ENCODE measurements at places on chromosomes 5 and 9.

DNA sequence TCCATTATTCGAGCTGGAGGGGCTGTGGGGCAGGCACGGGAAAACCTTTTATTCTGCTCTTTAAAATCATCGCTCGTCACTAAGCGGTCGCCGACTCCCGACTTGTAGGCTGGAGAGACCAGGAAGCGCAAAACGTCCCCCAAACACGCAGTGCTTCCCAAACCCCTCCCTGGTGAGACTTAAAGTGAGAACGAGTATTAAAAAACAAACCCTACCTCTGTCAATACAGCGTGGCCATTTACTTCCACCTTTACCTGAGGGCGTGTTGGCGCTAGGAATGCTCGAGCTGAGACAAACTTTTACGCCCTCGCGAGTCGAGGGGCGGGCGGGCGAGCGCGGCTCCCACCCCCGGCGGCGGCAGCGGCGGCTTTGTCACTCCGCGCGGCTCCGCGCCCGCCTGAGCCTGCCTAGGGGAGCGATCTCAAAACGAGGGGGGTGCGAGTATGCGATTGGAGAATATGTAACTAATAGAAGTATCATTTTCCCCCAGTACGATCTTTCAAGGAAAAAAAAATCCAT lies at the start of gene NR2F1-AS1:
TSS of gene NR2F1-AS1 (minus strand) at position 293 of the 519 bp plus-strand sequence.
- DNase-seq = no peak

DNA sequence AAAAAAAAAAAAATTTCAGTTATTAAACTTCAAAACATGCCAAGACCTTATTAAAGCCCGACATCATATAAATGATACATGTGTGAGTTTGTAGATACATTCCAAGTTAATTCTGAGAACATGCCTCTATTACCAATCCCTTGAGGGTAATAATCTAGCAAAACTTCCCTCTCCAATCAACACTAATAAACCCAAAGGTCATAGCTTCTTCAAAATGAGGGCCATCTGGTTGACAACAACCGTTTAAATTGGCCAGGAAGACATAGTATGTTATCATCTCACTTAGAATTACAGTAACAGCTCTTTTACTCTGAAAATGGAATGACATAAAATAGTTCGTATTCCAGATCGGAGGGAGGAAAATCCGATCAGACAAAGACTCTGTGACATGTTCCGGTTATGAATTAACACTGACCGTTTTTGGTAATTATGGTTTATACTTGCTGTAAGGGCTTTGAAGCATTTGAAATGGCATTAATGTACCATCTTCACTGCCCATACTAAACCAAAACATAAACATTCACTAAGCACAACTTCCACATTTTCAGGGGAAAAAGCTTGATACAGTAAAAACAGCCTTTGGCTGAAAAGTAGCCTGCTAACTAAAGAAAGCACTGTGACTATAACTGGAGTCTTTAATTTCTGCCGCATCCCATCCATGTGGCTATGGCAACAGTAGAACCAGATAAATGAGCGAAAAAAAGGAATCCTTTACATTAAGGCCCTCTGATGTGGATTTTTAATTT lies 50.3 kb downstream of the ANKH start:
- no peak for DNase-seq

DNA sequence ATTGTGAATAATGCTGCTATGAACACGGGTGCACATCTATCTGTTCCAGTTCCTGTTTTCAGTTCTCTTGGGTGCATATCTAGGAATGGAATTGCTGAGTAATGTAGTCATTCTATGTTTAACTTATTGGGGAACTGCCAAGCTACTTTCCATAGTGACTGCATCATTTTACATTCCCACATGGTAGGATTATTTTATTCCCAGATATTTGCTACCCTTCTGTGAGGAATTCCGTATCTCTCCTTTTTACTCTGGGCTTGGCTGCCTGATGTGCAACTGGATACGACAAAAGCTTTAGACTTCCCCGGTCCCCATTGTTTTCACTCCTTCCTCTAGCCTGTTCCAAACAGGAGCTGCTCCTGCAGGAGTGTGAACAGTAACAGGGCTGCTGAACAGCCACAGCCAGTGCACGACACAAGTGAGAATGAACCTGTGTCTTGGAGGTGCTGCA lies 7.2 kb downstream of the TAS2R1 start:
- DNase-seq = no peak

- DNase-seq = no peak
Measured at GRCh38 chr9:36960575-36960955, 73.5 kb downstream of the PAX5 start.

DNA sequence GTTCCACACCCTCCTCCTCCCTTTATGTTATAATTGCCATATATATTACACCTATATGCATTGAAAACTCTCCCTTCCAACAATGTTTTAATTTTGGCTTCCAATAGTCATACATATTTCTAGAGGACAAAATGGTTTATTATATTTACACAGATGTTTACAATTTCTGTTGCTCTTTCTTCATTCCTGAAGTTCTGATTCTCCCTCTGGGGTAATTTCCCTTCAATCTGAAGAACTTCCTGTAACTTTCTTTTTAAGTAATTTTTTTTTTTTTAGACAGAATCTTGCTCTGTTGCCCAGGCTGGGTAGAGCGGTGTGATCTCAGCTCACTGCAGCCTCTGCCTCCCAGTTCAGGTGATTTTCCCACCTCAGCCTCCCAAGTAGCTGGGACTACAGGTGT lies 173.0 kb upstream of the MAP1B start:
- no peak for DNase-seq

DNA sequence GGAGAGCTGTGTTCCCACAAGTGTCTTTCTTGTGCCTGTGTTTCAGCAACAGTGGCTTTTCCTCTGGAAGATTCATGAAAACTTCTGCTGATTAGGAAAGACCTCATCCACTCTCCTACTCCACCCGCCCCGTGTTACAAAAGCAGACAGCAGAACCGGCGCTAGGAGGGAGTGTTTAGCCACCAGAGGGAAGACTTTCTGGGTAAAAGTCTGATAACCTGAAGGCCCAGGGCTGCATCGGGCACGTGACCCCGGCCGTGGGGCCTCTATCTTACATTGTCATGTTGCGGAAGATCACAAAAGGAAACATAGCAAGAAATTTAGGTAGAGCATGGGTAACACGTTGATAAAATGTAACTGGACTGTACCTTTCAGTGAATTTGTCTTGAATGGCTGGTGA lies 32.0 kb upstream of the DMRT2 start:
- no peak for DNase-seq

DNA sequence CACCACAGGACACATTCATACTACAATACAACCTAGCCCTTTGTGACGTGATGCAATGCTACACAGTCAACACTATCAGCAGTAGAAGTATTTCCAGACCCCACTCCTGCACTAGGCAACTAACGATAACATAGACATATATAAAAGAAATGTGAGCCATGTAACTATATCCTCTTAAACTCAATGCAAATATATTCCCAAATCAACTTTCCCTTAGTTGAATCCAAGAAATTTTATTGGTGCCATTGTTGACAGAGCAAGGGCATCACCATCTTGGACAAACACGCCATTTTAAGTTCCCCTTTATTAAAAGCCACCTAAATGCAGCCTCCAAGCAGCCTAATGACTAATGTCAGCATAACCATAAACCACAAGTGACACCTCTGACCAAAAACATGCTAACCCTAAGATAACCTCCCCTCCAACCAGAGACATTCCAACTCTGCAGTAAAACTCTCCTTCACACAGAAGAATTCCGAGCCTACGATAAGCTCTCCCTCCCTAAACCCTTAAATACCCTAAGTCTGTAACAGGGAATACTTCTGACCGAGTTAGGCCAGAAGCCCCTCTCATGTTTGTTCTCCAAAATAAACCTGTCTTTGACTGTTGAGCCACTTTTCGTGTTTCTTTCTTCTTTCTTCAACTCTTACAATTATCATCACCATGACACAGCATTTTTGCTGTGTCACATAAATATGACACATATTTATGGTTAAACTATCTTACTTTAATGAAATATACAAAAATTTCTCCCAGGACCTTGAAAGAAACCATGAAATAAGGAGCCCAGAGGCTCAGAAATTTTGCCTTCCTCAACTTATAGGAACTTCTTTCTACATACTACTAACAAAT lies 1497.8 kb downstream of the EFNA5 start:
- DNase-seq = no peak

- peak; percentile 92 for DNase-seq
Measured at GRCh38 chr9:91711755-91712601, 238.1 kb downstream of the ROR2 start.

DNA sequence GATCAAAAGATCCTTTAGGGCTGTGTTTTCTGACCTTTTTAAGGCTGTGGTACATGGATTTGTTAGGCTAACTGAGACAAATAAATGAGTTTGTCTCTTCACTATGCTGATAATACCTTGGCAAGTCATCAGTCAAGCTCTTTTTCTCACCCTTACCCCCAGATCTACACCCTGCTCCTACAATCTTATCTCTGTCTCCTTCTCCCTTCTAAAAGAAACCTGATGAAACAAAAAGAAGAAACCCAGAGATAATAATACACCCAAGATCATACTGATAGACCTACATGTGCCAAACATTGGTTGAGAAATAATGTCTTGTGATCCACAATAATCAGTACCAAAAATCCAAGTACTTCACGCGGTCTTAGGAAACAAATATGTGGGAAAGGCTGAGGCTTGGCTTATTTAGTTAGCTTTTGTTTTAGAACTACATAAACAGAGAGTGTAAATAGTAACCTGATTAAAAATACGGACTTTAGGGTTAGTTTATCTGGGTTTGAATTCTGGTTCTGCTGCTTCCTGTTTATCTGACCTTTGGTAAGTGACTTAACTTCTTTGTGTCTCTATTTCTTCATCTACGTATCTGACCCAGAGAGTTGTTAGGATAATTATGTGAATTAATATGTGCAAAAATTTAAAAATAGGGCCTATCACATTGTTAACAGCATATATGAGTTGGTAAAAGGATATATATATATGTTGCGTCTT lies 24.8 kb upstream of the PDCD1LG2 start:
- no peak for DNase-seq

DNA sequence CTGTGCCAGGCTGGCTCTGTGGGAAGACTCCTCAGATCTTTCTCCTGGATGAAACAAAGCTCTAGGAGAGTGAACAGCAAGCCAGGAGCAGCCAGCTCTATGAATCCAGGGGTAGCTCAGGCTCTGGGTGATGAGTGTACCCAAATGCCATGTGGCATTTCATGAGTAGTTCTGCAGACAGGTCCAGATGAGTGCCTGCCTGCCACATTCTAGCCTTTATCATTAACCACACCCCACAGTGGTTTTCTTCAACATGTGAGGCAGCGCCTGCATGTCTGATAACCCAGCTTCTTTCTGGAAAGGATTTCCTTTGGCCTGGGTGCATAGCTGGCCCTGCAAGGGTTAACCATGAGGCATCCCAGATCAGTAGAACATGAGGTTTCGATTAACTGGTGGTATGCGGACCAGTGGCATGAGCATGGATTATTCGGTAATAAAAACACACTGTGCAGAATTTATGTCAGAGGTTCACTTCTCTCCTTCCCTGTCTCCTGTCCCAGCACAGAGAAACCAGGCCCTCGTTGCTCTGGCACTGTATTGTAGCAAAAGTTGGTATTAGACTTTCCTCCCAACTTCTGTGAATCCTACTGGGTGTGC lies 381.9 kb upstream of the ZNF462 start:
- DNase-seq = no peak

DNA sequence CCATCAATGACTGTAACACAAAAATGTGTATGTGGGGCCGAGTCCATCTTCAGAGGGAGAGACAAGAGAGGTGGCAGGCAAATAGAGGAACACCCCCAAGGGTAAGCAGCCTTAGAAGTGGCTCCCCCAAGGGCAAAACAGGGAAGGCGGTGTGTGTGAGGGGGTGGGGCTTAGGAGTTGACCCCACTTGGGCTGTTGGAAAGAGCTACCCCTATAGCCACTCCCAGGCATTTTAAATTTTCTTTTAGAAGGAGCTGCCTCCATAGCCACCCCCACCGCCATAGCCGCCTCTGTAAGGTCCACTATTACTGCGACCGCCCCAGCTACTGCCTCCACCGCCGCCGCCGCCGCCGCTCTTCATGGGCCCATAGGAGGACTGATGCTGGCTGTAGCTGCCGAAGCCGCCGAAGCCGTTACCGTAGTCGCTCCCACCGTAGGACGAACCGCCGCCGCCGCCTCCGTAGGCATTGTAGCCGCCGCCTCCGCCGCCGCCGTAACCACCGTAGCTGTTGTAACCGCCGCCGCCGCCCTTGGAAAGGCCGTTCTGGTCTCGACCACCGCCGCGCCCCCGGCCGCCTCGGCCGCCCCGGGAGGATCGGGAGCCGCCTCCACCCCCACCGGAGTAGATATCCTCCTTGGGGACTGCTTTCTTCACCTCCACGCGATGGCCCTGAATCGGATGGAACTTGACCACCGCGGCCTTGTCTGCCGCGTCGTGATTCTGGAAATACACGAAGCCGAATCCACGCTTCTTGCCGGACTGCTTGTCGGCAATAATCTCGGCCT lies 1.1 kb downstream of the HNRNPA0 start:
- DNase-seq = peak; percentile 62

GRCh38 chr5:54206580-54207229 lies 103.7 kb downstream of the ARL15 start:
- no peak for DNase-seq

DNA sequence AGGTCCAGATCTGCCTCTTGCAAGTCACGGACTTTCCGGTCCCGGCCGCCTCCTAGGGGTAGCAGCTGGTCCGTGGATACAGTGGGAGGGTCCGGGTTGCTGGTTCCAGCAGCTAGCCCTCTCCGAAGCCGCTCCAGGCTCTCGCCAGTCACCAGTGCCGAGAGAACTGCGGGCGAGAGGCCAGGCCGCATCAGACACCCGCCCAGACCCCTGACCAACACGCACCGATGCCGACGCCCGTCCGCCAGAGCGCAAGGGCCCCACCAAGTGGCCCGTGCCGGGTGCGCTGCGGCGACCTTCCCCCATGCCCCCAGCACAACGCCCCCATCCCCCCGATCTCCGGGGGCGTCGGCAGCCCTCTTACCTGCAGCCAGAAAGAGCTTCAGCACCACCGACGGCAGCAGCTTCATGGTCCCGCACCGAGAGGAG lies 470 bp downstream of the HBEGF start:
- no peak for DNase-seq

GRCh38 chr5:140402258-140403074 lies 833 bp downstream of the ANKHD1 start:
- peak; percentile 65 for DNase-seq

- no peak for DNase-seq
Measured at GRCh38 chr5:61519728-61520277, 187.7 kb downstream of the ZSWIM6 start.

GRCh38 chr5:78526049-78526525 lies 122.5 kb downstream of the LHFPL2 start:
- no peak for DNase-seq

- DNase-seq = no peak
Measured at GRCh38 chr9:136512651-136513071, 29.8 kb upstream of the SEC16A start.

- no peak for DNase-seq
Measured at GRCh38 chr9:15246708-15247107, 60.3 kb downstream of the TTC39B start.

DNA sequence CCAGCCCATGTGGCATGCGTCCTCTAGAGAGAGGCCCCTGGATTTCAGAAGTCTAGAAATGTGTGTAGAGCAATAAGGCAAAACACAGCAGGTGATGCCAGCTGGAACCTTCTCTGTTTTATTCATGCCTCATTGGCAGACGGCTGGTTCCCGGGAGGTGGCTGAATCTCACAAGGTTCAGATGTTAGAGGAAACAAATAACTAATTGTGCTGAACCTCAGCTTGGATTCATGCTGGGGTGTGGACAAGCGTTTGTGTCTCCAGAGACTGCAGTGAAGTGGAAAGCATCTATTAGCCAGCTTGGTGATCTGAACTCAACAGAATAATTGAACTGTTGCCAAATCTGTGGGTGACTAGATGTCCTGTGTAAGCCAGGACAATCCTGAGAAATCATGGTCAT lies 131.1 kb upstream of the NR4A3 start:
- no peak for DNase-seq
